ENCODE measurements at places on chromosomes 2 and 18.

DNA sequence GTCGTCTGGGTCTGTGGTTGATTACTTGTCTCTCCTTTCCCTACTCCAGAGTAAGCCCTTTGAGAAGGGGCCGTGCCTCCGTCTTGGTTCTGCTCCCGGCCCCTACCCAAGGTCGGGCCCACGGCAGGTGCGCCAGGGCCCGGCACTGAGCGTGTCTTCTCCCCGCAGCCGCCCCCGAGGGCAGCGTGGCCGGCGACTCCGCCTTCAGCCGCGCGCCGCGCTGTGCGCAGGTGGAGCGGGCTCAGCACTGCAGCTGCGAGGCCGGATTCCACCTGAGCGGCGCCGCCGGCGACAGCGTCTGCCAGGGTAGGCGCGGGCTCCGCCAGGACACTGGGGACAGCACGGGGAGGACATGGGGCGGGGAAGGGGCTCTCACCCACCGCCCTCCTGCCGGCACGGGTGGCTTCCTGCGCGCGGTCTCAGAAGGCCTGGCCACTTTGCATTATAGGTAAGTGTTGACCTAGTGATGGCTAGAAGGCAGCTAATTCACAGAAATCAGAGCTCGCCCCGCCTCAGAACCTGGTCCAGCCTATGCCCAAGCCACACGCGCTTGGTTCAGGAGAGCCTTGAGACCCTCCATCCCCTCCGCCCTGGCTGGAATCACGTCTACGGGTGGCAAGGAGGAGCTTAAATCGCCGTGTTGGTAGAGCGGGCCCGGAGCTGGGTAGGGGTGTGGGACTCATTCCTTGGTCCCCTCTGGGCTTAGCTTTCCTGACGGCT is 43.5 kb downstream of the FBLN7 start:
- peak; percentile 74 for DNase-seq

GRCh38 chr2:42806786-42807185 is 14.4 kb upstream of the HAAO start:
- no peak for DNase-seq

- DNase-seq: peak; percentile 73
Observed at GRCh38 chr2:231648579-231649174, 56.0 kb downstream of the TEX44 start.

GRCh38 chr2:107069890-107070289 is 183.9 kb upstream of the ST6GAL2 start:
- DNase-seq: no peak

DNA sequence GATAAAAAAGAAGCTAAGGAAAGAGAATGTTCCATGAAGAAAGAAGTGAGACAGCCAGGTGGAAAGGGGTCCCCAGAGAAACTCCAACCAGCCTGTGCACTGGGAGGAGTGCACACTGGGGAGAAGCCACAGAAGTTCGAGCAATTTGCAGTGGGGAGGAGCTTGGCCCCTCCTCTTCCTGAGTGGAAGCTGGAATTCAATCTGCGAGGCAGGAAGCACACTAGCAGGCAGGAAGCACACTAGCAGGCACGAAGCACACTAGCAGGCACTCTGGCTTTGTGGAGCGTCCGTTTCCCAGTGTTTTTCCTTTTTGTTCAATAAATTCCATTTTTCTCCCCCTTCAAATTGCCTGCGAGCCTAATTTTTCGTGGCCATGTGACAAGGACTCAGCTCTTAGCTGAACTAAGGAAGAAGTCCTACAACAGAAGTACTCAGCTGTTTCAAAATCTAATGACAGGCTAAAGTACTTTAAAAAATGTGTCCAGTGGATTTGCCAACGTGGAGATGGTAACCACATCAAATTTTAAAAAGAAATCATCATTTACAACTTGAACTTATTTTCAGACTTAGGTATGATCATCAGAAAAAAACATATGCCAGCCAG is 21.4 kb upstream of the SPIRE1 start:
- DNase-seq: no peak

Measured in stimulated activated CD4-positive, alpha-beta T cell treated with anti-CD3 and anti-CD28 coated beads, Interleukin-15, amount 100 ng/mL, for 24 hours (primary cell).